ENCODE measurements at places on chromosomes 4 and X.
A peak's percentile ranks its signal among the peaks of the same experiment; 100 is the strongest.

DNA sequence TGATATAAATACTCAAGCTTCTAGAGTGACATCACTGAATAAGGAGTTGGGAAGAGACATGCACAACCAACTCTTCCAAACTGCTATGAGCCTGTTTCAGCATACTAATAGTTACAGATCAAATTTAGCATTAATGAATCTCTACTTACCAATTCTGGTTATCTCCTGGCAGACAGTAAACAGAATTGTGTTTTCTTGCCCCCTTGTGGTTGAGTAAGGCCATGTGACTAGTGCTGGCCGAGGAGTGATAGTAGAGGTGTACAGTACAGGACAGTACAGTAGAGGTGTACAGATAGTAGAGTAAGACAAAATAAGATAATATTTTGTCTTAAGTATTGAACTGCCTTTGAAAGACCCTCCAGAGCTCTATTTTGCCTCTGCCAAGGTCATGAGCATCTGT lies 681.4 kb downstream of the GABRG1 start:
- DNase-seq: no peak

- DNase-seq: no peak
These were observed 737.7 kb downstream of the NLGN4X start for GRCh38 chrX:5490786-5491563.

DNA sequence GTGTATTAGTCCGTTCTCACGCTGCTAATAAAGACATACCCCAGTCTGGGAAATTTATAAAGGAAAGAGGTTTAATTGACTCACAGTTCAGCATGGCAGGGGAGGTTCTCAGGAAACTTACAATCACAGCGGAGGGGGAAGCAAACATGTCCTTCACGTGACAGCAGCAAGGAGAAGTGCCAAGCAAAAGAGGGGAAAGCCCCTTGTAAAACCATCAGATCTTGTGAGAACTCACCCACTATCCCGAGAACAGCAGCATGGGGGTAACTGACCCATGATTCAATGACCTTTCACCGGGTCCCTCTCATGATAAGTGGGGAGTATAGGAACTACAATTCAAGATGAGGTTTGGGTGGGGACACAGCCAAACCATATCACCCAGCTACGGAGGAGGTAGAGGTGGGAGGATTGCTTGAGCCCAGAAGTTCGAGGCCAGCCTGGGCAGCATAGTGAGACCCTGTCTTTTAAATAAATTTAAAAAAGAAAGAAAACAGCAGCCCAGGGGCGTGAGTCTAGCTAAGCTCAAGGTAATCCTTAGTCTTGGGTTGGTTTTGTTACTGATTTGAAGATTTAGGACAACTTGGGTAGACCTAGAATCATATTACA lies 46.4 kb upstream of the TMEM131L start:
- no peak for DNase-seq

- peak; percentile 78 for DNase-seq
These were observed 426 bp downstream of the SLBP start for GRCh38 chr4:1711571-1712215.

DNA sequence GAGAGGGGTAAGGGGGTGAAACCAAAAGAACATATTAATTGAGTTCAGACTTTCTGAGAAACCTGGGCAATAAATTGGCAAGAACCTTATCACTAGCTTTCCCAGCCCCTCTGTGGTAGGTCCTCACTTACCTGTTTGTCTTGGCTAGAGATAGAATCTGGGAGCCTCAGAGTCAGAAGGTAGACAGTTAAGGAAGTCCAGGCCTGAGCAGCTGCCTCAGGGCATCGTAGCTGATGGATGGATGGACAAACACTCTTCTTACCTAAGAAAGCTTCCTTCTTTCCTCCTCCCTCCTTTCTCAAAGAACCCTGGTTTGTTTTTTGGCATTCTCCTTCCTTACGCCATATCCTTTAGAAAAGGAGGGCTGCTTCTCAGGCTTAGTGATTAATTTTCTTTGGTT lies 24.4 kb downstream of the FRAS1 start:
- no peak for DNase-seq

DNA sequence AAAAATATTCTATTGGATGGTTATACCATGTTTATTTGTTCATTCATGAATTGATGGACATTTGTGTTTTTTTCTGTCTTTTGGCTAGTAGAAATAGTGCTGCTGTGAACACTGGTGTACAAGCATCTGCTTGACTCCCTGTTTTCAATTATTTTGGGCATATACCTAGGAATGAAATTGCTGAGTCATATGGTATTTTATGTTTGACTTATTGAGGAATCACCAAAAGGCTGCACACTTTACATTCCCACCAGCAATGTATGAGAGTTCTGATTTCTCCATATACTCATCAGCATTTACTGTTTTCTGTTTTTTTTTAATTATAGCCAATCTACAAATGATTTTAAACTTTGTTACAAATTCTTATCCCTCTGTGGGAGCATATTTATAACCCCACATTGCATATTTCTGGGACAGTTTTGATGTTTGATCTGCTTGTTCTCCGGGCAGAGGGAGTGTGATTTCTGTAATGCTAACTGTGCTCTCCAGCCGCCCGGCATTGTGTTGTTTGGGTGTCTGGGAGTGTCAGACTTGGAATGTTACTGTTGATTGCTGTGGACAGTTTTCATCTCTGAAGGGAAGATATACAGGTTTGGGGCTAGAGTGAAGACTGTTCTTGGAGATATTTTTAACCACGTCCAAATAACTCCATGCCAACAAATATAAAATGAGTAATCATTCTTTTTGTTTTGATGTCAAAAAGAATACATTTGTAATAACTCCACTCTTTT lies 60.5 kb upstream of the PGRMC2 start:
- DNase-seq: no peak

- DNase-seq: no peak
These were observed 5.1 kb downstream of the AFF1 start for GRCh38 chr4:86939729-86940575.

DNA sequence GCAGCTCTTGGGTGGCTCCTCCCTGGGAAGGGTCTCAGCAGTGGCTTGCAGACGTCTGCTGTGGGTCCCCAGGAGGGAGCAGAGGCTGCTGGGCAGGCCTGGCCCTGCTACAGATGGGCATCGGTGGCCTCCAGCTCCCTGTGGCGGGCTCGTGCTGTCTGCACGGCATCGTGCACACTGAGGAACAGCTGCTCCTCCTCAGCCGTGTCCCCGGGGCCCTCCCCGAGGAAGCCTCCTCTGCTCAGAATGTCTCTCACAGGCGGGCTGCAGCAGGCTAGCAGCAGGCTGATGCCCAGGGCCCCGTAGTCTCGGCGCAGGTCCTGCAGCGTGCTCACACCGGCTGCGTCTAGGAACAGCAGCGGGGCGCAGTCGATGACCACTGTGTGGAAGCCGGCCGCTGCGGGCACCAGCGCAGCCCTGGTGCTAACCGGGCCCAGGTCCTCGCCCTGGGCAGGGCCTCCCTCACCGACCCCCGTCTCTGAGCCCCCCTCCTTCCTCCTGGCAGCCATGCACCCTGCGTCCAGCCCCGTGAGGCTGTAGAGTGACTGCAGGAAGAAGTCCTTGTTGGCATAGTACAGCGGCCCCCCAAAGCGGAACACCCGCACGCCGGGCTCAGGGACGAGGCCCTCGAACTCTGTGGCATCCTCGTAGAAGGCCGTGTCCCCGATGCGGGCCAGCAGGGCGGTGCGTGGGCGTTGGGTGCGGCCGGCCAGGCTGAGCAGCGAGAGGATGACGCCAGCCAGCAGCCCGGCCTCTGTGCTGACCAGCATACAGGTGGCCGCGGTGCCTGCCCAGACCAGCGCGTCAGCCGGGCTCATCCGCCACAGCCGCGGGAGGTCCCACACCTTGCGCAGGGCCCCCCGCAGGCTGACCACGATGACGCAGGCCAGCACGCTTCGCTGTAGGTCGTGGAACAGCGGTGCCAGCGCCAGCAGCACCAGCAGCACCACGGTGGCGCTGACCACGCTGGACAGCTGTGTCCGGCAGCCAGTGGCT lies 2.2 kb downstream of the IDUA start:
- no peak for DNase-seq
